Left lung (tissue), 14 donors: ENCODE measurements at places on chromosomes 5 and 9.

DNA sequence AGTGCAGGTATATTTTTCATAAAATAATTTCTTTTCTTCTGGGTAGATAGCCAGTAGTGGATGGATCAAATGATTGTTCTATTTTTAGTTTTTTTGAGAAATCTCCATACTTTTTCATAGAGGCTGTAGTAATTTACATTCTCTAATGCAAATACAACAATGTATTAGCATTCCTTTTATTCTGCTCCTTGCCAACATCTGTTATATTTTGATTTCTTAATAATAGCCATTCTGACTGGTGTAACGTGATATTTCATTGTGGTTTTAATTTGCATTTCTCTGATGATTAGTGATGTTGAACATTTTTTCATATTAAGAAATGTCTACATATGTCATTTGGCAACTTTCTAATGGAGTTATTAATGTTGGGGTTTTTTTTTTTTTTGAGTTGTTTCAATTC is 27.2 kb upstream of the SLC36A2 start:
- no peak for DNase-seq

GRCh38 chr5:57666582-57666981 is 184.0 kb upstream of the ACTBL2 start:
- no peak for DNase-seq

GRCh38 chr5:6482735-6483134 is 34.1 kb downstream of the UBE2QL1 start:
- no peak for DNase-seq

GRCh38 chr5:61389609-61390008 is 57.6 kb downstream of the ZSWIM6 start:
- no peak for DNase-seq

DNA sequence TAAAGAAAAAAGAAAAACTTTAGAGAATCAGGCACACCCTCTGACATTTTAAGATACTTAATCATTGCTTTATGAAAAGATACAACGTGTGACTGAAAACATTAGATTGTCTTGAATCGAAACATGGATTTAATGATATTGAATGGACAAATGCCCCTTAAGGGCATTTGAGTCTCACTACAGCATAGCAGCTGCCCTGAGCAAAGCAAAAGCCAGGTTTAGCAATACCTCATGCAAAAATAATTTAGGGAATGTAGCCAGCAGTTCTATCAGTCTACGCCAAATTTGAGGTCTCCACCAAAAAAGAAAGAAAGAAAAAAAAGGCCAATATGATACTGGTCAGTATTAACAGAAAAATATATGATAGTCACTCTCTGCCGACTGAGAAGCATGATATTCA is 56.6 kb upstream of the LMNB1 start:
- no peak for DNase-seq

- DNase-seq: no peak
Measured at GRCh38 chr5:92991581-92992067, 589.4 kb downstream of the NR2F1-AS1 start.

DNA sequence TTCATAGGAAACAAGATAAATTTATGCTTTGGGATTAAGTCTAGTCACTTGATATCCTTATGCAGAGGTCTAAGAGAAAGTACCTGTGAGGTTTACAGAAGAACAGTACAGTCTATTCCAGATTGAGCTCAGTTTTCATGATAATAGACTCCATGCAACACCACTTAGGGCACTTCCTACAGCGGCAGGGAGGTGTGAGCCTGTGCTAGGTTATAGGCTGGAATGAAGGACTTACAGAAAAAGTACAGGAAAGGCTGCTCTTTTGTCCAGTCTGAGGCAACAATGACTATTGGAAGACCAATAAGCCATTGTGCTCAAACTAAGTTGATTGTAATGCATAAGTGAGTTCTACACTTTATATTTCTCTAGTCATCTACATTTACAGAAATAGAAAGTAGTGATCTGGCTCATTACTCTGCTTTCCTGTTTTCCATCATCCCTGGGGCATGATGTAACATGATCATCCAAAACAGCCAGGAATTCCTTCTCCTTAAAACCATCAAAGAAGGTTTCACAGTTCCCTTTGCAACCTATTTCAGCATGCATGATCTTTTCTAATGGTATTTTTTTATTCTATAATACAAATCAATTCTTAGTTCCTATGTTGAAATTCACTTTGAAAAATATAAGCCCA is 322.8 kb downstream of the SLF1 start:
- DNase-seq: no peak

- peak; percentile 43 for DNase-seq
Measured at GRCh38 chr9:112784020-112784785, 33.6 kb downstream of the SNX30 start.

- DNase-seq: no peak
Measured at GRCh38 chr5:93578813-93579691, 2.0 kb downstream of the NR2F1-AS1 start.

DNA sequence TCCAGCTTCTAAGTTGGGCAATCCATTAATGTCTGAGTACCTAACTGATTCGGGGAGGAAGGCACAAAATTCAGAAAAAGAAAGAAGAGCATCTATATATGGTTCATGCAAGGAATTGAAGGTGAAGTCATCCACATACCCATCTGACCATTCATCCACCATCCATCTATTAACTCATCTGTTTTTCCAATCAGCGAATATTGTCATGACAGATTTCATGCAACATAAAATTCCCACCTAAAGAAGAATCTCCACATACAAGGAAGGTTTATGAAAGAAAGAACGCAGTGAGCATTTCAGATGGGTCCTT is 164.7 kb downstream of the GRIA1 start:
- no peak for DNase-seq

DNA sequence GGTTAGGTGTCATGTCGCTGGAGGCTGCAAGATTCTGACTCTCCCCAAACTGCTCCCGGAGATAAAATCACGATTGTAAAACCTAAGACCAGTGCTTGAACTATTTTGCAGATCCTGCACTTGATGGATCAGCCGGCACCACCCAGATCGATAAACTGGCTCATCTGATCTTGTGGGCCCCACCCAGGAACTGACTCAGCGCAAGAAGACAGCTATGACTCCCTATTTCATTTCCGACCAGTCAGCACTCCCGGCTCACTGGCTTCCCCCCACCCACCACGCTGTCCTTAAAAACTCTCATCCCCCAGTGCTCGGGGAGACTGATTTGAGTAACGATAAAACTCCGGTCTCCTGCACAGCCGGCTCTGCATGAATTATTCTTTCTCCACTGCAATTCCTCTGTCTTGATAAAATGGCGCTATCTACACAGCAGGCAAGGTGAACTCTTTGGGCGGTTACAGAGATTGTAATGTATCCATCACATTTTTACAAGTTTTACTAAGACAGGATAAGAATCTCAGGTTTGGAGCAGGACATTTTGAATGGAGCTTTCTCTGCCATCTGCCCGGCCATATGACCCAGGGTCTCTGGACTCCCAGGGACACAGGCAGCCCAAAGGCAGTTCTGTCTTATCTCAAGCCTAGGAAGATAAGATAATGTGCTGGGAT is 10.6 kb upstream of the PPP1R26 start:
- no peak for DNase-seq

- DNase-seq: no peak
Measured at GRCh38 chr5:61837788-61838187, 468.2 kb upstream of the KIF2A start.

DNA sequence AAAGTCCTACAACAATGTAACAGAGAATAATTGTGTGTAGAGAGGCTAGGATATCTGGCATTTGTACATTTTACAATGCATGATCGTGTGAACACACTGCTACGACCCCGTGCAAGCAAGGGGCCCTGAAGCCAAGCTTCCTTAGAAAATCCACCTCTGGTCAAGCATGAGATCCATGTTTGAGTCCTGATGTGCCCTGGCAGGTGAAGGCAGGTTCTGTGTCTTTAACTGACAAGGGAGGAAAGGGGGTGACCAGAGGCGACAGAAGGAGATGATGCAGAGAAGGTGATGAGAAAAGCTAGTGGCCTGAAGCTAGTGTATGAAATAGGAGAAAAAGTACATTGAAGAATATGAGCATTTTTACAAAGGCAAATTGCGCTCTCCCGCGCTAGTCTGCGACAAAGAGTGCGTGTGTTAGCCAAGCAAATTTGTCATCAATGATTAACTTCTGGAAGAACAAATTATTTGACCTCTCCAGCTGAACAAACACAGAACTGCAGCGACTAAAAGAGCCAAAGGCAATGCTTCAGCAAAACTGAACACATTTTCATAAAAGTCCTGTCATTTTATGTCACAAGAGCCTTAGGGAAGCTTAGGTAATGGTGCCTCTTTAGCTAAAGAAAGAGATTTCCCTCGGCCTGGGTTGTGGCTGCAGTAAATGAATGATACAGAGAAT is 101.7 kb upstream of the DAPK1 start:
- peak; percentile 72 for DNase-seq

- no peak for DNase-seq
Measured at GRCh38 chr9:20844916-20845315, 160.9 kb downstream of the FOCAD start.

DNA sequence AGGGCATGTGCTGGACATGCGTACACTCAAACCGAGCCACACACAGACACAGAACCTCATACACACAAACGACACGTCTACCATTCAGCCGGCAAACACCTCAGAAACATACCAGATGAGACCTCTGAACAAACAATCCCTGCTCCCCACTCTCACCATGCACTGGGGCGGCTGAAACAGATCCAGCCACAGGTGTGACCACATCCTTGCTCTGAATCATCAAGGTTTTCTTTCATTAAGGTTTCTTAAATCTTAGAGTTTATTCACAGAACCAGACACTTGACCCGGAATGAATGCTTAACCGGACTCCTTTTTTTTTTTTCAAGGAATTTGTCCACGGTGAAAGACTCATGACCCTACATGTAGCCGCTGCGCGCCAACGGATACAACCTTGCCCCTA is 26.2 kb downstream of the TERT start:
- DNase-seq: no peak
